HuH-7.5 (cell line): ENCODE measurements at places on chromosomes 5 and 9.

DNA sequence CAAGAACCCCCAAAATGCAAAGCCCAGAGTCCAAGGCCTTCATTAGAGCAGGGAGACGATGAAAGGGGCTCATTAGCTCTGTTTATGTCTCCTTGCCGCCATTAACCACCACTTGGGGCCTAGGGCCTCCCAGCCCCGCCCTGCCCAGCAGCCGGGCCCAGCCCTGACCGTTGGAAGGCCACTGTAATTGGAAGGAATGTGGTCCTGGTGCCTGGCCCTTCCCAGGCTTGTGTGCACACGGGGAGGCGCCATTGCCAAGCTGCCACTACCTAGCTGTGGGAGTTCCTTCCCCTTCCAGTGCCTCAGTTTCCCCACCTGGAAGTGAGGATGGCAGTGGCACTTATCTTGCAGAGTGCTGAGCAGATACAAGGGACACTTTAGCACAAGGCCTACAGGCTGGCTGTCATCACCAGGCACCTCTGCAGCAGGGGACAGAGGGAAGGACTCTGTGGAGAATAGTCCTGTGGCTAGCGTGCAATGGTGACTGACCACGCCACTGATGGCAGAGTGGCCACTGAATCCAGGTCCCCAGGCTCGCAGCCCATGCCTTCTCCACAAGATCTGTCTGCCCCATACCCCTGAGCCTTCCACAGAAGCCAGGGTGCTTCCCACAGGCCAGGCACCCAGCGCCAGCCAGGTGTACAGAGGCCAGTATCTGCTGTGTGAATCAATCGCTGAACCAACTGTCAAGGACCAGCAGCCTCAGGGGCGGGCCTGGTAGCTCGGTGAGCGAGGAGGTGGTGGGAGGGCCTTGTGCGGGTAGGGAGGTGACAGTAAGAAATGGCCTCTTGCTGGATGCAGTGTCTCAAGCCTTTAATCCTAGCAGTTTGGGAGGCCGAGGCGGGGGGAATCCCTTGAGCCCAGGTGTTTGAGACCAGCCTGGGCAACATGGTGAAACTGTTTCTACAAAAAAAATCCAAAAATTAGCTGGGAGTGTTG lies 20.8 kb downstream of the GBGT1 start:
- no peak for DNase-seq

DNA sequence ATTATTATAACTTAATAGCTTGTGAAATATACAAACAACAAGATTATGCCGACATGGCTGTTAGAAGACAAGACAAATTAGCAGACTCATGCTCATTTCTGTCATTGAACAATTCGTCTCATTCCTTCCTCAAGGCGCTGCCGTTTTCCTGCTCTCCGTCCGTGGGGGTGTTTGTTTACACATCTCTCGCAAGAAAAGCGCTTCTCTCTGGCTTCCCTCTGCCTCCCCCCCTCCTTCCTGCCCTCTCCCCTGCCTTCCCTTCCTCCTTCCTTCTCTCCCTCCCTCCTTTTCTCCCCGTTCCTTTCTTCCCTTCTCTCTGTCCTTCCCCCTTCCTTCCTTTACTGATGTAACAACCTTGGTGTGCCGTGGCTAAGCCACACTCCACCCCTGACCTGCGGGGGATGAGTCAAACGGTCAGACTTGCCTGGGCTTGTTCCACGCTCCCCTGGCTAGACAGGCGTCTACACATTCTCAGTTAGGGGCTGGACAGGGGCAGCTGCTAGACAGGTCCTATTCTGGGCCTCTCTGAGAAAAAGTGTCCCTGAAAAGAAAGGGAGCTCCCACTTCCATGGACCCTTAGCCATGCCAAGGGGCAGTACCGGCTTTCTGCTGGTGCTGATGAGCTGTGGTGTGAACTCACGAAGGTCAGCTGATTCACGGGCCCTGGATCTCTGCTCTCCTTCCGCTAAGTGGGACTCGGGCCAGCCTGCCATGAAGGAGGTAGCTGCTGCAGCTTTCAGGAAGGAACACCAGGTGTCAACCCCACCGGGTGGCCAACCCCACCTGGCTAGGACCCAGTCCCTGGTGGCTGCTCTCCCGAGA lies 32.0 kb upstream of the SPTLC1 start:
- no peak for DNase-seq

DNA sequence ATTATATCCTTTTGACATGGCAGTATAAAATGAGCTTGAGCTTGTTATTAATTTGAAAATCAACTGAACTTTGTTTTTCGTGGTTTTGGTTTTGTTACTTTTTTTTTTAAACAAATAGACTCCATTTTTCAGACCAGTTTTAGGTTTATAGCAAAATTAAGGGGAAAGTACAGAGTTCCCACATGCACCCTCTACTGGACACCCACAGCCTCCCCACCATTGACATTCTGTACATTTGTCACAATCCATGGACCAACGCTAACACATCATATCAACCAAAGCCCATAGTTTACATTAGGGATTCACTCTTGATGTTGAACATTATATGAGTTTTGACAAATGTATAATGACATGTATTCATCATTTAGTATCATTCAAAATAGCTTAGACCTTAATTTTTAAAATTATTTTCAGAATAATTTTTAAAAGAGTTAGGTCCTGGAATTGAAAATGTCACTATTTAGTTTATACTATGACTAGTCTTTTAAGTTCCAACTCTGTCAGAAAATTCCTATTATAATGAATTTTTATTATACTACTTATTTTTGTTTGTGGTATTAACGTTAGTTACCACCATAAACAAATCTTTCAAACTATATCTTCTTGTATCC lies 35.3 kb upstream of the JMY start:
- peak; percentile 25 for DNase-seq

- DNase-seq = no peak
Observed at GRCh38 chr5:1886846-1887587, 4.3 kb upstream of the IRX4 start.

- DNase-seq = no peak
Observed at GRCh38 chr5:128626536-128627090, 88.6 kb upstream of the FBN2 start.
